ENCODE measurements at places on chromosomes 2 and 18.

DNA sequence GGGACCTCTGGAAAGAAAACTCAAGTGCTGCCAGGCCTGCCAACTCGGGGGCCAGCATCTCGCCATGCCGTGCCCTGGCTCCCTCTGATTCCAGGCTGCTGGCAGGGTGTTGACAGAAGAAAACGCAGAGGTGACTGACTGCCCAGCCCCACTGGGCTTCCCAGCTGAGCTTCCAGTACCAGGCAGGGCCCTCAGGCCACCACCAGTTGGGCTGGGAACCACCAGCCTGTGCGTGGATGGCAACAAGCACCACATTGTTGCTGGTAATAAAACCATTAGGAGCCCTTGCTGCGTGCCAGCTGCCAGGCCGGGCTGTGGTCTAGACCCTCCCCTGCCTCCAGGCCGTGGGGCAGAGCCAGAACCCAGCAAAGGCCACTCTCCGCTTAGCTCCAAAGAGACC lies 9.2 kb downstream of the DNMT3A start:
- DNase-seq, result no peak

DNA sequence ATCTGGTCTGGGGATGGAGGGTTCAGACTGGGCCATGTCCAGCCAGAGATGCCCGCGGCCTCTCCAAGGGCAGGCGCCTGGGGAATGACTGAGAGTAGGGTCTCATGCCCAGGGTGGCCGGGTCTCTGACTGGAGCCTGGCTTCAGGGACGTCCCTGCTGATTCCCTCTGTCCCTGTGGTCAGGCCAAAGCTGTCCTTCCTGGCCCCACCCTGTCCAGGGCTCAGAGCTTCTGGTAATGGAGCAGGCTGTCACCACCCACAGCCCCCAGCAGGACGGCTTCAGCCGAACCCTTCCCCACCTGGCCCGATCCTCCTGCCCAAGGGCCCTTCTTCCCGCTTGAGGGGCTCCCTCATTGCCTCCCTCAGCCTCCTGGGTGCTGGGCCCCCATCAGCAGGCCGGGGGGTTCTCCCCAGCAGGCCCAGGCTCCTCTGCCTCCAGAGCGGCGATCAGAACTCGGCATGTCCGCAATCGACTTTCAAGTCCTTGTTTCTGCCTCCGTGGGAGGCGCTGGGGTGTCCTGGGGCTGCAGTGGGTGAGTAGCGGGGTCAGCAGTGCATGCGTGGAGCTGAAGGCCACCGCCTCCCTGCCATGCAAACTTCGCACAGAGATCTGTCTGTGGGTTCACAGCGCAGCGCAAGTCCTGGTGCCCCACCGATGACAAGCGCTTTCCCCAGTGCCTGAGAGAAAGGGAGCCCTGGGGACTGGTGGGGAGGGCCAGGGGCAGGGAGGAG lies 18.3 kb downstream of the RAMP1 start:
- DNase-seq, result no peak

- peak; percentile 89 for DNase-seq
Observed at GRCh38 chr2:1553671-1554295, 140.5 kb downstream of the TPO start.

- DNase-seq, result no peak
Observed at GRCh38 chr2:120180066-120180465, 43.1 kb downstream of the TMEM185B start.

DNA sequence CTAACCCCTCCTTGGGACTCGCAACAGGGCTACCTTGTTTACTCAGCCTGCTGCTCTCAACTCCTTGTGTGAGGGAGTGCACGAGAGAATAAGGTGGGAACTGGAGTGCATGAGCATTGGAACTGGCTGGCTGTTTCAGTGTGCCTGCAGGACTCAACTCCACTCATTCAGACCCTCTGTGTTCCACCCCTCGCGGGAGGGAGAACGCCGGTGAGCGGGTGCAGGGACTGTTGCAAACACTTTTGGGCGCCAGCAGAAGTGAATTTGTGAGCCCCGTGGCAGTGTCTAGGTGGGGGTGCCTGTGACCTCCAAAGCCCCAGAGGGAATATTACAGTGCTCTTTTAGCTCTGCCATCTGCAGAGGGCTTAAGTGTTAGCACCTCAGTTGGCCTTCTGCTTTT lies 1978.3 kb upstream of the PIK3C3 start:
- DNase-seq, result no peak

DNA sequence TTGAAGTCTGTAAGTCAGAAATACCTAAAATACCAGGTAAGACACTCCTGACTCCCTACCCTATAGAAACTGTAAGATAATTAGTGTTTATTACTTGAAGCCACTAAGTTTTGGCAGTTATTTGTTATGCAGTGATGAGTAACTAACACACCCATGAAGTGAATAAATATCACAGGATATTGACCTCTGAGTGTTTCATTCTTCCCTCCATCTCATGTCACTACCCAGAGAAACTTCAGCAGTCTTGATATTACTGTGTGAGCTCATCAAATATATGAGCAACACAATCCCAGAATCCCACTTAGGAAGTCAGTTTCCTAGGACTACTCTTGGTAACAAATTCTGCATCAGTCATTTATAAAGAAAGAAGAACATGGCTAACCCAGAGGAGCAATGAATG lies 529.7 kb downstream of the FBXO15 start:
- no peak for DNase-seq

GRCh38 chr2:54558188-54559005 lies 102.3 kb downstream of the SPTBN1 start:
- peak; percentile 46 for DNase-seq

DNA sequence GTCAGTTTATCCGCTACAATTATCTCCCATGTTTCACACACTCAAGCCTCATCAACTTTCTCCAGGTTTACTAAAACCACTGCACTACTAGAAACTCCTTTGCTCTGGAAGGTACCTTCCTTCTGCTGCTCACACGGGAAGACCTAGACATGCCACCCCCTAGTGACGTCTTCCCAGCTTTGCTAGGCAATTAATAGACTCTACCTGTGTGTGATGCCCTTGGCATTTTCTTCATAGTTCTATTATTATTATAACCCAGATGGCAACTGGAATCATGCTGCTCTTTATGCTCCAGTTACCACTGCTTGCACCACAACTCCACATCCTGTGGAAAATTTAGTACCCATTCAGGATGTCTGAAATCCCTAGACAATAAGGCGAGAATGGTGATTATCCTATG lies 42.4 kb downstream of the CACNB4 start:
- no peak for DNase-seq

GRCh38 chr2:72562451-72563153 lies 263.2 kb downstream of the EXOC6B start:
- peak; percentile 30 for DNase-seq

DNA sequence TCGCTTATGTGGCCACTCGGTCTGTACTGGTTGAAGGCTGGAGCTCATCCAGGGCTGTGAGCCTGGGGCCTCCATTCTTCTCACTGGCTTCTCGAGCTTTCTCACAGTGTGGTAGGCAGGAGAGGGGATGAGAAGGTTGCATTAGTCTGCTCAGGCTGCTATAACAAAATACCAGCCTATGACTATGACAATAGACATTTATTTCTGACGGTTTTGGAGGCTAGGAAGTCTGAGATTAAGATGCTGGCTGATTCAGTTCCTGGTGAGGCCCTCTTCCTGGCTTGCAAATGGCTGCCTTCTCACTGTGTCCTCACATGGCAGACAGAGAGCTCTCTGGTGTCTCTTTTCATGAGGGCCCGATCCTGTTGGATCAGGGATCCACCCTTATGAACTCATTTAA lies 6.2 kb upstream of the STK25 start:
- peak; percentile 8 for DNase-seq

GRCh38 chr2:77101796-77102452 lies 420.3 kb downstream of the LRRTM4 start:
- DNase-seq, result no peak

GRCh38 chr2:221533299-221533698 lies 38.8 kb downstream of the EPHA4 start:
- DNase-seq, result no peak

GRCh38 chr2:151946250-151946884 lies 118.1 kb upstream of the ARL5A start:
- DNase-seq, result no peak

DNA sequence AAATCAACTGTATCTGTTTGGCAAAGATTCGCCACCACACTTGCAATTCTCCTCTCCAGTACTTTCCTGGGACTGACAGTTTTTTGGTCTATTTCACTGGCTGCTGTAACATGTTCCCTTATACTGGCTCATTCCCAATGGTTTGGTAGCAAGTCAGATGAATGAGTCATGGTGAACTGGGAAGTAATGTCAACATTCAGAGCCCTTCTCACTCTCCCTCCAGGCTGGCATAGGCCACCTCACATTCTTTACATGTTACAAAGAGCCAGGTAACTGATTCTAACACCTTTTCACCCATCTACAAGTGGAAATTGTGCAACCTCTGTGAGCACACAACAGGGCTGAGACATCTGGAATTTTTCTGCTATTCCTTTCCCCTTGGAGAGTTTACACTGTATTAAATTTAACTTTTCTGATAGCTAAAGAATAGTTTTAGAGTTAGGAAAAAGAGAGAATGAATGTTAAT lies 111.3 kb upstream of the TLK1 start:
- peak; percentile 88 for DNase-seq

GRCh38 chr2:207474863-207475485 lies 54.8 kb upstream of the CREB1 start:
- peak; percentile 55 for DNase-seq

GRCh38 chr18:59823596-59824195 lies 76.1 kb upstream of the PMAIP1 start:
- DNase-seq, result peak; percentile 76

GRCh38 chr18:65057439-65058083 lies 693.3 kb upstream of the CDH7 start:
- DNase-seq, result no peak

- DNase-seq, result no peak
Observed at GRCh38 chr18:44903327-44903726, 222.6 kb downstream of the SETBP1 start.

DNA sequence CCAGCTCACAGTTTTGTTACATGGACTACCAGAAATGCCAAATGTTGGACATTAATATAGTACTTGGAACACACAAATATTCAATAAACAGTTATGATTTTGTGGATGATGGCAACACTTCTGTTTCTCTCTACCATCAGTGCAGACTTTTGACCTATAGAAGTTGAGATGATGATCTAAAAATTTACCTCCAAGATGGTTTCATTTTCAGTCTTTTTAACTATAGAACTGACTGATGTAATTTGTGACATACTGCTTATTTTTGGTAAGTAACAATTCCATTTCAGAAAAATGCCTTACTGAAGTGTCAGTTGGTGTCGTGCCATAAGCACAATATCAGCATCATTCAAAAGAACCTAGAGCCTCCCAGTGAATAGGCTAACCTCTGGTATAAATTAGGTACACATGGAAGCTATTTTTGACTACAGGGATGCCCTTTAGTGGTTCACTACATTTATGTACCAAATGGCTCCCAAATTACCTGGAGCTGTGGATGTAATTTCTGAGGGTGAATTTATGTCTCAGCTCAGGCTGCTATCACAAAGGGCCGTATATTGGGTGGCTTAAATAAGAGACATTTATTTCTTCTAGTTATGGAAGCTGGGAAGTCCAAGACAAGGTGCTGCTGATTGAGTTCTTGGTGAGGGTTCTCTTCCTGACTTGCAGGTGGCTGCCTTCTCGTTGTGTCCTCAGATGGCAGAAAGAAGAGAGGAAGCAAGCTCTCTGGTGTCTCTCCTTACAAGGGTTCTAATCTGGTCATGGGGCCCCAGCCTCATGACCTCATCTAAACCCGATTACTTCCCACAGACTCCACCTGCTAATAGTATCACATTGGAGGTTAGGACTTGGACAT lies 66.5 kb downstream of the ALPK2 start:
- DNase-seq, result no peak

DNA sequence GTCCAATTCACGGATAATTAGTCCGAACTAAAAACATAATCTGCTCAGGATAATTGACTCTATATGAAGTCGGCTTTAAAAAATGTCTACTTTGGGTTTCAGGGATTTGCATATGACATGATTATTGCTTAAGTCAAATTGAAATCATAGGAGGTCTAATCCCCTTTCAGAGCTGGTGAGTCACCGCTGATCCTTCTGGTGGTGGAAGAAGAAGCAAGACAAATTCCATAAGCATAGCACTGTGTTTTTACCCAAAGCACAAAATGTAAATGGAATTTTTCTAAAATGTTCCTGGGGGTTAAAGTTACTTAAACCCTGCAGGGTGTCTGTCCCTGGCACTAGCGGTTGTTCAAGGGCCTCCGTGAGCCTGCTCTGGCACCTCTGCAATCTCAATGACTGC lies 460.2 kb downstream of the LRATD1 start:
- DNase-seq, result no peak

GRCh38 chr2:197248001-197248401 lies 62.6 kb downstream of the ANKRD44 start:
- no peak for DNase-seq

GRCh38 chr2:98586551-98587140 lies 21.7 kb downstream of the COA5 start:
- no peak for DNase-seq

DNA sequence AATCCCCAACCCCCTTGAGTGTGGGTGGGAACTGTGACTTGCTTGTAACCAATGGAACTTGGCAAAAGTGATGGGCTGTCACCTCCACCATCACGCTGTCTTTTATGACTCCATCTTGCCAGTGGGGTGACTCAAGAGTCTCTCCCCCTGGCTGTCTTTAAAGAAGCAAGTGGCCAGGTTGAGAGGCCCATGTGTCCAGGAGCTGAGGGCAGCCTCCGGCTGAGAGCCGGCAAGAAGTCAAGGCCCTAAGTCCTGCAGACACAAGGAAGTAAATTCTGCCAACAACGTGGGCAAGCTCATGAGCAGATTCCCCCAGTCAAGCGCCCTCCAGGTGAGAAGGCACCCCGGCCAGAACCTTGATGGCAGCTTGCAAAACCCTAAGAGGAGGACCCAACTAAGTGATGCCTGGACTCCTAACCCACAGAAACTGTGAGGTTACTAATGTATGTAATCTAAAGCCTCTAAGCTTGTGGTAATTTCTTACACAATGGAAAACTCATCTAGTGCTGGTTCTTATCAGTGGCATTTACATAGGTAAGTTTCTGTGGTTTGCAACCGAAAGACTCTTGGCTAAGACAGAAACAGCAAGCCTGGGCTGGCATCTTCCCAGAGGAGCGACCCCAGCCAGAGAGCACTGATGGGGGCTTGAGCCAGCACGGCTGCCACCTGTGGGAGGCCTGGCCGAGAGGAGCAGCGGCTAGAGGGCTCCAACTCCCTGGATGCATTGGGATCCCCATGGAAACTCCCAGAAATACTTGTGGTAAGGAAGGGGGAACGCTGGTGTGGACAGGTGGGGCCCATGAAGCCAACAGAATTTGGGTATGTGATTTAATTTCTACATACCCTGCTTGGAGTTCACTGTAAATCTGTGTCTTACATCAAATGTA lies 49.3 kb downstream of the CIB4 start:
- no peak for DNase-seq

DNA sequence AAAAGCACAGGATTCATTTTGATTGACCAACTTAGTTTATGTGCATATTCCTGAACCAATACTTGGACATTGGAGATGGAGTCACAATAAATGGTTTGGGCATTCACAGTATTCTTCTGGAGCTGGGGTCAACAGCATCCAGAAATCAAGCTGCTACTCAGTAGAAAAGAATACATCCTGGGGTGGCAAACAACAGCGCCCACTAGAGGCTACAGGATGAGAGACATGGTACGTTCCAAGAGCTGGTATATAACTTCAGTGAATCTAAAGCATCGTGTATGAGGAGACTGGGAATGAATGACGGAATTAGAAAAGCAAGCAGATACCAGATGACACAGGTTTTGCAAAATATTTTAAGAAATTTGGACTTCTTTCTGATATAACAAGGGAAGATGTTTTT lies 142.9 kb upstream of the FIGN start:
- DNase-seq, result no peak
